ENCODE measurements at places on chromosomes 13 and 19. TPM values are rescaled to one million over a fixed set of nuclear protein-coding genes. Genes with fewer than 3 reads are reported as not detected.

- DNase-seq: no peak
Measured at GRCh38 chr19:4816950-4817278, 14.6 kb downstream of the TICAM1 start.

Gene CATSPERD
- not detected for total RNA-seq

- DNase-seq: no peak
Measured at GRCh38 chr13:97342136-97342535, 91.8 kb upstream of the RAP2A start.

Gene MIPEP
- total RNA-seq: 10.7 TPM

- DNase-seq: no peak
Measured at GRCh38 chr19:8881512-8881911, 49.3 kb downstream of the MBD3L1 start.

Gene PLIN5
- 12.0 TPM for total RNA-seq

DNA sequence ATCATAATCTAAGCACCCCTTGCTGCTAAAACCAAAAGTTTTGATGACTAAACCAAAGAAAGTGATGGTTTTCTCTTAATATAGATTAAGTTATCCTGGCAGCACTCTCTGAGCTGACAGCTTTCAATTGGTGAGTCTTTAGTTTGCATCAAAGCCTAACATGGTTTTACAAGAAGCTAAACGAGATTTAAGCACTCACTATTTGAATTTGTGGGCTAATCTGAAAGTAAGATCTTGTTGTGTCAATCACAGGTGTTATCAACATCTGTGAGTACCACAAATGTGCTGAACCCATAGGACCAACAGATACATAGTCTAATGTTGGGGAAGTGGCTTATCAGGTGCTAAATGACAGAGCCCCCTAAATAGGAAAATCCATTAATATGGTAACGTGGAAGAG lies 223.9 kb downstream of the LHFPL6 start:
- DNase-seq: no peak

DNA sequence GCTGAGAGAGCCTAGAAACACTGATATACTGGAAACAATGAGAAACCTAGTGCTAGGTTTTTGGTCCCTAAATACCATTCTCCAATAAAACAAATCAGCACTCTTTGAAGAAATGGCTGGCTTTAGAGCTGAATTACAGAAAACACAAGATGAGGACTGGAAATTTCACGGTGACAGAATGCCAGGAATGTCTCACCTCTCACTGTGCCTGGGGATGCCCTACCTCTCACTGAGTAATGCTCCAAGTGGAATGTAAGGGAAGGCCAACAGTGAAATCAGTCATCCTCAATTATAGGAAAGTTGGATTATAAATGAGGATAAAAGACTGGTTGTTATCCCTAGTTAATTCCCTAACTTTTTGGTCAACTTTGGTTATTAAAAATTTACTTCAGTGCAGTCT lies 259.0 kb downstream of the NALCN start:
- no peak for DNase-seq

DNA sequence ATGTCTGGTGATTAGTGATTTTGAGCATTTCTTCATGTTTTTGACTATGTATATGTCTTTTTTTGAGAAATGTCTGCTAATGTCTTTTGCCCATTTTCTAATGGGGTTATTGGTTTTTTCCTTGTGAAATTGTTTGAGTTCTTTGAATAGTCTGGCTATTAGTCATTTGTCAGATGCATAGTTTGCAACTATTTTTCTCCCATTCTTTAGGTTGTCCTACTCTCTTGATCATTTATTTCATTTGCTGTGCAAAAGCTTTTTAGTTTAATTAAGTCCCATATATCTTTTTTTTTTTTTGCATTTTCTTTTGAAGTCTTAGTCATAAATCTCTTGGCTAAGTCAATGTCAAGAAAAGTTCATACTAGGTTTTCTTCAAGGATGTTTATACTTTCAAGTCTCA lies 449.8 kb downstream of the DACH1 start:
- no peak for DNase-seq

DNA sequence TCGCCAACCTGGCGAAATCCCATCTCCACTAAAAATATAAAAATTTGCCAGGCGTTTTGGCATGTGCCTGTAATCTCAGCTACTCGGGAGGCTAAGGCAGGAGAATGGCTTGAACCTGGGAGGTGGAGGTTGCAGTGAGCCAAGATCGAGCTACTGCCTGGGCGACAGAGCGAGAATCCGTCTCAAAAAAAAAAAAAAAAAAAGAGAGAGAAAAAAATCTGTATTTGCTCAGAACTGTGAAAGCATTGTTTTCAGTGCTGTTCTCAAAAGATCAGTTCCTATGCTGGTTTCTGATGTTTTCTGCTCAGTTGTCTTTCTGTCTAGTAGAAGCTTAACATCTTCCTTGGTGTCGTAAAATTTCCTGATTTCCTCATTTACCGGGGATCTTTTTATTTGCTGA lies 2.5 kb downstream of the SF3A2 start:
- DNase-seq: no peak

DNA sequence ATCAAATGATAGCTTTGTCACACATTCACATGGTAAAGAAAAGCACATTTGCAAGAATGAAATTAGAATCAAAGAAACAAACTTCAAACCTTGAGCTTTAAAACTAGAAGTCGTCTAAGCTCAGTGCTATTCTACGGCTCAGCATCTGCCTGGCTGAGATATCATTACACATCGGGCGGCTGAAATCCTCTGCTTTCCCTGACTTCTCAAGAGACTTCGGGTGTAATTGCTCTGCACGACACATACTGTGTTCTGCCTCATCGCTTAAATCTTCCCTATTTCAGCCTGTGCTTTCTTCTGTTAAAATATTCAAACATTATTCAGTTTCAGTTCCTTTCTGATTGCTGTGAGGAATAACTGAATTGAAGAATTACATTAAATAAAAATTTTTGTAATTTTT lies 265.3 kb downstream of the NALCN start:
- no peak for DNase-seq
